Mesendoderm (in vitro differentiated cells): ENCODE measurements at places on chromosomes 12 and 14.
A peak's percentile ranks its signal among the peaks of the same experiment; 100 is the strongest.

DNA sequence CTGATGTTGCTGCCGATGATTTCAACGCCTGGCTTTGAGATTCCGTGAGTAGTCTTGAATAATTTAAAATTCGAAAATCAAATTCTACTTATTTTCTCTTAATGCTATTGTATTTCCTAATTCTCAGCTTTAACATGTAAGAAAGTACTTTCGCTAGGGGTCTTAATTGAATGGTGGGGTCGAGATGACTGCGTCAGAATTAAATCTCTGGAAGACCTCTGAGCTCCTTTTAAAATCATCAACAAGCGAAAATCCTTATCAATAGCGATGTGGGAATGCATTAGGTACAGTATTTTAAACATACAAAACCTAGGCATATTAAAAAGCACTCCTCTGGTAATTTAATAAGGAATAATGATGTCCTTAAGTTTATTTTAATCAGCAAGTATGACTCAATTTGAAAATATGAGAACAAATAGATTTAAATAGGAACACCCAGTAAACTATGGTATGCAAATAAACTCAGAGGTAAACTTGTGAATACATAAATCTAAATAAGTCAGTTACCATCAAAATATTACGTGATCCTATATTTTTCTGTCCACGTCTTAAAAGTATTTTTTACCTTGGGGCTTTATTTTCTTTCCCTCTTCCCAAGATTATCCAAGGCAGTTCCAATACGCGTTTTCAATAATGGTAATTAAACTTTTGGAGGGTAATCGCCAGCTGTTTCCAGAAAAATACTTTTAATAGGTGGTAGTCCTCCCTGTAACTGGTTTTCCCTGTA is 1.4 kb downstream of the FOXA1 start:
- no peak overlapping the region for H3K4me3 ChIP-seq
- H3K27me3 ChIP-seq, result peaks cover 40% of the 10 kb centered on the region
- H3K36me3 ChIP-seq, result no peaks in the 10 kb centered on the region
- H3K4me1 ChIP-seq, result peaks cover 2% of the 10 kb centered on the region
- no peak overlapping the region for H3K27ac ChIP-seq

GRCh38 chr14:96094211-96094610 is 55.0 kb downstream of the C14orf132 start:
- H3K36me3 ChIP-seq, result no peaks in the 10 kb centered on the region
- H3K4me3 ChIP-seq, result no peak overlapping the region
- H3K27me3 ChIP-seq, result no peaks in the 10 kb centered on the region
- H3K4me1 ChIP-seq, result no peaks in the 10 kb centered on the region
- H3K27ac ChIP-seq, result no peak overlapping the region

GRCh38 chr14:71720978-71721624 is 211.1 kb upstream of the RGS6 start:
- H3K27me3 ChIP-seq, result no peaks in the 10 kb centered on the region
- no peak overlapping the region for H3K27ac ChIP-seq
- DNase-seq, result peak; percentile 90
- H3K4me1 ChIP-seq, result no peaks in the 10 kb centered on the region

DNA sequence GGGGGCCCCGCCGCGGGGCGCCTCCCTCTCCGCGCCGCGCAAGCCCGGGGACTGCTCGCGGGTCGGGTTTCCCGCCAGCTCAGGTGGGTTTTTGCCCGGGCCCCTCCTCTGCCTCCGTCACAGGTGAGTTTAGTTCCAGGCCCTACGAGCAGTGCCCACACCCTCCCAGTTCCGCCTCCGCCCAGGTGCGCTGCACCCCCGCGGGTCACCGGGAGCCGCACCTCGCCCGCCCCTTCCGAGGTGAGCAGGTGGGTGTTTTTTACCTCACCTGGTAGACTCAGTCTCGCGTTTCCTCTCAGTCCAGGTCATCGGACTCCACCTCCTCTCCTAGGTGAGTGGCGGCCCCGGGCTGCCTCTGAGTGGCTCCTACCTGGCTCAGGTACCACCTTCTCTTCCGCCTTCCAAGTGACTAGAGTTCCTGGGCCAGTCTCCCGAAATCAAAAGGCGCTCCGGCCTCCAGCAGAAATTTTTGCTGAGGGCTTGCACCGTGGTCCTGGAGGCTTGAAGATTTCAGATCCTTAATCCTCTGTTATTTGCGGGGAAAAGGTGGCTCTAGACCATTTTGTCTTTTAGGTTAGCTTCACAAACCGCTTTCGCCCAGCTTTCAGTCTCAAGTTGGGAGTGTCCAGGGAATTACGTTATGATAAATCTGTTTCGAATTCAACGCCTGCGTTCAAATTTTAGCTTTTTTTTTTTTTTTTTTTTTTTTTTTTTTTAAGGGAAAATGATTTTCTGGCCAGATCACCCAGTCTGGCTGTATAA is at the start of gene TMEM30B:
Gene TMEM30B, minus strand, starts transcription at position 153 of the 762 bp plus-strand sequence. CDS start 191 bp downstream, outside the sequence.
- H3K4me1 ChIP-seq, result no peaks in the 10 kb centered on the region
- H3K4me3 ChIP-seq, result peak within 1 kb of the TSS; percentile 58
- H3K27ac ChIP-seq, result no peak within 1 kb of the TSS
- H3K27me3 ChIP-seq, result no peaks in the 10 kb centered on the region

DNA sequence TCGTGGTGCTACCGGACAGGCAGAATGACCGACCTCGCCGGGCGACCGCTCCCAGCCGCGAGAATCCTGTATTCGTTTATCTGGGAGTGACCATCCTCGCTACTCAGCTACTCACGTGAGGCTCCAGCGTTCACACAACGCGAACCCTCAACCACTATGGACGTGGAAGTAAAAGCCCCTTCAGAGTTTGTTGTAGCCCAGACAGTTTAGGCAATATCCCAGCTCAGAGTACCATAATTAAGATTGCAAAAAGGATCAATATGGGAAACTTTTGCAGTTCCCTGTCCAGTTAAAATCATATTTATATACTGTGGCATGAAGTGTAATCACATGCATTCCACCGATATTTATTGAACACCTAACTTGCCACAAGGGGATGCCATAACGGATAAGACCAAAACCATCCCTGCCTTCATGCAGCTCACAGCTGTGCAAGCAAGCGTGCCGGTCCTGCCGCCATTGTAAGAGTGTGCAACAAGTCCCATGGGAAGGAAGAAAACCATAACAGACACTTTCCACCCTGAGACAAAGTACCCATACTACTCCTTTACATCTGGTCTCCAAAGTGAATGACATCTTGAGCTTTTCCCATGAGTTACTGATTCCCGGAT is 938 bp upstream of the MAX start:
- no peaks in the 10 kb centered on the region for H3K36me3 ChIP-seq
- DNase-seq, result peak; percentile 18

DNA sequence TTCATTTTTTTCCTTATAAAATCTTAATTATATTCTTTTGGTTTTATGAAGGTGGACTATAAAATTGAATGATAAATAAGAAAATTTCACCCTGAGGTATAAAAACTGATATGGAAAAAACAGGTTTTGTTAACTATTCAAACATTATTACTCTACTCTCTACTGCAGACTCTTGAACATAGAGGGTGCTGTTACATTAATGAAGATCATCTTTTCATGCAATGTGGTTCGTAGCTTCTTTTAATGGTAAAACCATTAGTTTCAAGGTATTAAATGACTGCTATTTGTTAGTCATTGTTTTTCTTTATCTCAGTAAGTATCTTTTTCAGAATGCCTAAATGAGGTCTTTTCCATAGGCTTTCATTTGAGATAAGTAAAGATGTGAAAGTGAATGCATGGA is 510.4 kb downstream of the SLC16A7 start:
- no peak for DNase-seq
- no peak overlapping the region for H3K27ac ChIP-seq
- no peak overlapping the region for H3K4me3 ChIP-seq
- H3K36me3 ChIP-seq, result no peaks in the 10 kb centered on the region
- H3K27me3 ChIP-seq, result no peaks in the 10 kb centered on the region

DNA sequence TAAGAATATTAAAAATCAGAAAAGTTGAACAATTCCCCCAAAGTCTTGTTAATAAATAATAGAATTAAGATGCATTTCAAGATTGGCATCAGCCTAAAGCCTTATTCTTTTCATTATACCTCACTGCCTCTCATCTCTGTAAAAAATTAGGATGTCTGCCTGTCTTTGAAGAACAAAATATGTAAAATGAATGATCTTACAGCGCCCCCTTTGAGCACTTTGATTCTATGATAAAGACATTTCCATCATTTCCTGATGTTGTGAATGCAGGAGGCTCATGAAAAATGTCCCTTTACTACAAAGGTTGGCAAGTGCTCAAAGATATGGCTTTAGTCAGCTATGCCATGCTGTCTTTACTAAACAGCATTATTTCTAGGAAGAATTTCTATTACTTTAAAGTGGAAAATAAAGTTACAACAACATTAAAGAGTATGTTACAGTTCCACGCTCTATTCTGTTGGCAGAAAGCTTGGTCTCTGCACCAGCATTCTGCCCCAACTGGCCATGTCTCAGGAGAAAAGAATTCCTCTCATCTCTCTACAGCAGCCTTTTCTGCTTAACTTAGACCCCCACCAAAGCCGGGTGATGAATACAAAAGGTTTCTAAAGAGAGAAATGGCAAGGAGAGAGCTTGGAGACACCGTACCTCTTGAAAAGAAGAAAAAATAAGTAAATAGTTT is 95.1 kb downstream of the LLPH start:
- no peaks in the 10 kb centered on the region for H3K36me3 ChIP-seq
- H3K4me3 ChIP-seq, result no peak overlapping the region
- no peaks in the 10 kb centered on the region for H3K4me1 ChIP-seq
- no peak overlapping the region for H3K27ac ChIP-seq
- H3K27me3 ChIP-seq, result no peaks in the 10 kb centered on the region

DNA sequence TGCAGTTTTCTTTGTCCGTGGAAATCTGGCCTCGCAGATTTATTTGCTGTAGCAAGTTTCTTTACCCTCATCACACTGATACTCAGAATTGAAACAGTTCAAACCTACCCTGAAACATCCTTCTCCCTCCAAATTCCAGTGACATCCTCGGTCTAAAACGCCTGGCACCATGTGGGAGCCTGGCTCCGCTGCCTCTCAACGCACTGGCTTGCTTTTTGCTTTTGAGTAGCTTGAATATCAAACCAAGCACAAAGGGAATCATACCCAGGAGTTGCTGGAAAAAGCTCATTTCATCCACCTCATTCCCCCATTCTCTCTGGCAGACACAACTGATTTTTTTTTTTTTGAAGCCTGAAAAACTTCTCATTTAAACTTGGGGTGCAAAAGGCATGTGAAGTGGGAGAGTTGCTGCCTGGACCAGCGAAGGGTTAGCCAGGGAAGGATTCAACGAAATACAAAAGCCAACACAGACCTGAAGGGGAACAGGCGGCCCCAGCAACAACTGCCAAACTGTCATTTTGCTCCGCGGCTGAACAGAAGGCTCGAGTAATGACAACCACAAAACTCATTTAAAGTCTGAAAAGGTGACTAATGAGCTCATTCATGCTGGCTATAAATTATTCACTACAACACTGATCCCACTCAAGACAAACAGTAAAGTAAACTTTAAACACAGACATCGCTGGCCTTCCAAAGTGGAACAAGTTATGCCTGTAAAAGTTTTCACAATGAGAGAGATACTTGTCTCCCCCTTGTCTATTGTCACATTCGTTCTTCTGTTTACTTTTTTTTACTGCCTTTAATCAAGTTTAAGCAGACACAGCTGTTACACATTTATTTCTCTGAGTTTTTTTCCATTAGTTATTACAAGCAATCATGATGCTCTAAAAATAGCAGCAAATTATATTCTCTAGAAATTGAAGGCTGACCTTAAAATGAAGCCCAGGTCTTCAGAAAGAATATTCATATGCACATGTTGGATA is 12.5 kb upstream of the FOXN3 start:
- no peak overlapping the region for H3K27ac ChIP-seq
- H3K4me3 ChIP-seq, result no peak overlapping the region
- no peaks in the 10 kb centered on the region for H3K36me3 ChIP-seq
- peaks cover 2% of the 10 kb centered on the region for H3K4me1 ChIP-seq

DNA sequence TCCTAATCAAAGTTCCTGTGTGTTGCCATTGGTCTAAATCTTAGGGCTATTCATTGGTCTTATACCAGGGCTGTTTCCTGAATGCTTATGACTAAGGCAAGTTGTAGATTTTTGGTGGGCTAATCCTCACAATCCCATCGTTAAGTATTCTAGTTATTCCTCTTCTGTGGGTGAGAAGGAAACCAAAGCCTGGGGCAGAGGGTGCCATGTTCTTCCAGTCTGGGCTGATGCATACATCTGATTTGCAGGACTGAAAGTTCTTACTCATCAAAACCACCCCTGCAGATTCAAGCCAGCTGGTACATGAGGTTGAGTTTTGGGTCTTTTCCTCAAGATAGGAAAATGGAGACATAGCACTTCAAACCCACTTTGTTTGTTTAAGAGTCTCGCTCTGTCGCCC is 25.7 kb downstream of the PPP1CC start:
- H3K4me1 ChIP-seq, result no peaks in the 10 kb centered on the region
- H3K27ac ChIP-seq, result no peak overlapping the region
- no peak for DNase-seq
- no peak overlapping the region for H3K4me3 ChIP-seq

- H3K27me3 ChIP-seq, result no peaks in the 10 kb centered on the region
- no peak for DNase-seq
- no peaks in the 10 kb centered on the region for H3K36me3 ChIP-seq
Measured at GRCh38 chr14:67490196-67490595, 1.7 kb upstream of the TMEM229B start.

DNA sequence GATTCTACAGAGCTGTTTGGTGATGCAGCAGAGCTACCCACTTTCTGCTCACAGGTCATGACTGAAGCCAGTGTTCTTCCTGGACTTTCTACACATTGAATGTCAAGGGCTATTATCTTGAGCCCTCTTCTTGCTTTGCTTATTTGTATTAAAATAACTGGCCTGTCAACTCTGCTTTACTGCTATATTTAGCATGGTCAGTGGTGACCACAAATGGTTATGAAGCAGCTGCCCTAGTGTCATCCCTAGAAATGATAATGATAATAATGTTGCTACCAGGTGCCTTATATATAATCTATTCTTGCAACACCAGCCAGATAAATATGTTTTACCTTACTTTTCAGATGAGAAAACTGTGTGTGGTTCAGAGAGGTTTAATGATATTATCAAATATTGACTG is 2.6 kb upstream of the LRRC10 start:
- H3K27ac ChIP-seq, result no peak overlapping the region
- no peak for DNase-seq
- no peaks in the 10 kb centered on the region for H3K27me3 ChIP-seq
- H3K4me3 ChIP-seq, result no peak overlapping the region
- H3K36me3 ChIP-seq, result no peaks in the 10 kb centered on the region

DNA sequence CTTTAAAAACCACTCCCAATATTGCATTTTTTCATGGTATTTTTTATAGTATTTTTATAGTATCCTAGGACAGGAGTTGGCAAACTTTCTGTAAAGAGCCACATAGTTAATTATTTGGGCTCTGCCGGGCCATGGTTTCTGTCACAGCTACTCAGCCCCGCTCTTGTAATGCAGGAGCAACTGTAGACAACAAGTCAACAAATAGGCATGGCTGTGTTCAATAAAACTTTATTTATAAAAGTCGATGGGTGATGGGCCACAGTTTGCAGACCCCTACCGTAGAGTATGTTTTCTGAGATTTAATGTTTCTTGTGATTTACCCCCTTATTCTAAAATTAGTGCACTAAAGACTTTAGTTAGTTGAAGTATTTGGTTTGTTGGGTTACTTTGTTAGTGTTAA is 25.5 kb downstream of the MDM2 start:
- DNase-seq, result no peak
- peaks cover 6% of the 10 kb centered on the region for H3K36me3 ChIP-seq
- H3K4me3 ChIP-seq, result no peak overlapping the region
- no peak overlapping the region for H3K27ac ChIP-seq
- H3K4me1 ChIP-seq, result peaks cover 3% of the 10 kb centered on the region
- no peaks in the 10 kb centered on the region for H3K27me3 ChIP-seq

- no peaks in the 10 kb centered on the region for H3K27me3 ChIP-seq
- no peak for DNase-seq
- H3K4me3 ChIP-seq, result no peak overlapping the region
- no peak overlapping the region for H3K27ac ChIP-seq
Measured at GRCh38 chr12:94558612-94559011, 91.7 kb downstream of the TMCC3 start.
